Tibial nerve (tissue), 4 donors: ENCODE measurements at places on chromosomes 11 and 22. TPM values are rescaled to one million over a fixed set of nuclear protein-coding genes. Genes with fewer than 3 reads are reported as not detected.

Gene CRYBA4
- total RNA-seq = not detected

Gene TRPT1
- total RNA-seq = 74.7 TPM

Gene NARS2
- total RNA-seq = 18.2 TPM

Gene RIMBP3C
- 0.30 TPM for total RNA-seq

Gene DDI1
- total RNA-seq = not detected
